Activated T-cell treated with anti-CD3 and anti-CD28 coated beads, Interleukin-2, amount 50 U/mL, for 72 hours (primary cell): ENCODE measurements at places on chromosomes 1 and 21.

- no peak for DNase-seq
Observed at GRCh38 chr1:166139735-166140134, 27.1 kb downstream of the FAM78B start.

GRCh38 chr1:219661464-219662092, 48.7 kb upstream of the ZC3H11B start:
- DNase-seq: no peak

DNA sequence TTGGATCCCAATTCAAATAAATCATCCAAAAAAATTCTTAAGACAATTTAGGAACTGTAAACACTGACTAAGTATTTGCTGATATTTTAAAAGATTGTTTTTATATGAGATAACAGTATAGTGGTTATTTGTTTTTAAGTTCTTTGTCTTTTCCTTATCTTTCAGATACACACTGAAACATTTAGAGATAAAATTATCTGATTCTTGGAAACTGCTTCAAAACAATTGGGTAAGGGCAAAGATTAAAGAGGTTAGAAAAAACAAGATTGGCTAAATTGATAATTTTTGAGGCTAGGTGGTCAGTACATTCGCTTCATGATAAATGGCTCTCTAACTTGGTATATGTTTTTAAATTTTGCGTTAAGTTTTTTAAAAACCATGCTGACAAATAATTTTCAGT, 117.3 kb downstream of the PSMG1 start:
- no peak for DNase-seq

DNA sequence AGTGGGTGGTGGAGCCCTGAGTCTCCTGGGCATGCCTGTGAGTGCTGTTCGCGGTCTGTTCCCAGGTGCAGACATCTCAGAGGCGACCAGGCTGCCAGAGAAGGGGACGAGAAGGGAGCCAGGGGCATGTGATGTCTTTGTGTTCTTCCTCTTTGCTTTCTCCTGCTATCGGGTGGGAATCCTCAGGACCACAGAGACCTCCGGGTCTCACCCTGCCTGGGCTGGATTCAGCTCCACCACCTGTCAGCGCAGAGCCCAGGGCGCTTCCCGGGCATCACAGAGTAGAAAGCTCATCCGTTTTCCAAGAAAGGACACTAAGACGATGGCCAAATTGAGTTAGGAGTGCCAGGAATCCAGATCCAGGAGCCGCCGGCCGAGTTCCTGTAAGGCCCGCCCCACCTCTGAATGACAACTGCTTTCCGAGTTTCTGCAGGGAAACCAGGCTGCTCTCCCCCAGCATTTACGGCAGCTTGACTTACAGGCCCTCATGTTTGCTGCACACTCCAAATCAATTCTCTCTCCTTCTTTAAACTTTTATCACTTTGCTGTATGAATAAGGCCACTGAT, 130.8 kb downstream of the CAMTA1 start:
- DNase-seq: no peak

- no peak for DNase-seq
Observed at GRCh38 chr1:212615201-212615470, 6.6 kb downstream of the ATF3 start.

GRCh38 chr1:19317126-19317910, 5.2 kb downstream of the SLC66A1 start:
- DNase-seq: no peak

DNA sequence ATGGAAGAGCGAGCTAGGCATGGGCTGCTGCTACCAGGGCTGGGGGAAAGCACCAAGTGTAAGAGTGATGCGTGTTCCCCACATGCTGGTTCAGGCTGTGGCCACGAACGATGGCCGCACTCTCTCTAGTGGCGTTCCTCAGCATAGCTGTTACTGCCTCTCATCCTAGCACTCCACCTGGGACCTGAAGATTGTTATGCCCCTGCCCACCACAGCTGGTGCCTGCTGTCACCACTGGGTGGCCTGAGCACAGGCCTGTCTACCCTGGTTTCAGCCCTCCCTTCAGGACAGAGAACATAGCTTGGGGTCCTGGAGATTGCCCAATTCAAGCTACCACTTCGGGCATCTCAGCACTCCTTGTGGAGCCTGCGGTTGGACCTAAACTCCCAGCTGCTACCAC, 80.1 kb upstream of the PDC start:
- no peak for DNase-seq

DNA sequence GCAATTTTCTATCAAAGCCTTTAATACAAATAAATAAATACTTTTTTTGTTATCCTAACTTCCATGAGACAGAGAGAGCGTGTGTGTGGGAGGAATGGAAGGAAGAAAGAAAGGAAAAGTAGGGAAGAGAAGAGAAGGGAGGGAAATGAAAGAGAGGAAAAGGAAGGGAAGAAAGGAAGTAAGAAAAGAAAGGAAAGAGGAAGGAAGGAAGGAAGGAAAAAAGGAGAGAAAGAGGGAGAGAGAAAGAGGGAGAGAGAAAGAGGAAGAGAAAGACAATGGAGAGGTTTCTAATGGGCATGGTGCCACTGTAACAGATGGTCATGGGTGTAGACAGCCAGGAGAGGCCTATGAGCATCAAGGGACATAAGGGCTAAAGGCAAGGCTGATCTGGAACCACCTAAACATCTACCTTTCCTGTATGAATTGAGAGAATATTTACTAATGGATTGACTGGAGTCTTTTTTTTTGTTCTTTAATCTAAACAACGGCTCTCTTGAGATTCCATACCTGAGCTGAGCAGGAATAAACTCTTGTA, 234.9 kb downstream of the PTPRC start:
- no peak for DNase-seq

- no peak for DNase-seq
Observed at GRCh38 chr21:37627074-37627473, 260.5 kb downstream of the DYRK1A start.

DNA sequence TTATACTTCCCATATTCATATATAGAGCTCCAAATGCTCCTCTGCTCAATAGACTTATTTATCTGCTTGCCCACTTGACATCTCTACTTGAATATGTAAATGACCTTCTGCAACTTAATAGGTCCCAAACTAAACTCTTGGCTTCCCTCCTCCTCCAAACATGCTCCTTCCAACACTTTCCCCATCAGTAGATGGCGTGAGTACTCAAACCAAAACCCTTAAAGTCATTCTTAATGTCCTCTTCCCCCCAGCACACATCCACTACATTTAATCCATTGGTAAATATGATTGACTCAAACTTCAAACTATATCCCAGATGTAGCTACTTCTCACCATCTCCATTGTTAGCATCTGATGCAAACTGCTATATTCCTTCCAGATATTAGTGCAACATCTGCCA, 48.5 kb upstream of the PBX1 start:
- no peak for DNase-seq

DNA sequence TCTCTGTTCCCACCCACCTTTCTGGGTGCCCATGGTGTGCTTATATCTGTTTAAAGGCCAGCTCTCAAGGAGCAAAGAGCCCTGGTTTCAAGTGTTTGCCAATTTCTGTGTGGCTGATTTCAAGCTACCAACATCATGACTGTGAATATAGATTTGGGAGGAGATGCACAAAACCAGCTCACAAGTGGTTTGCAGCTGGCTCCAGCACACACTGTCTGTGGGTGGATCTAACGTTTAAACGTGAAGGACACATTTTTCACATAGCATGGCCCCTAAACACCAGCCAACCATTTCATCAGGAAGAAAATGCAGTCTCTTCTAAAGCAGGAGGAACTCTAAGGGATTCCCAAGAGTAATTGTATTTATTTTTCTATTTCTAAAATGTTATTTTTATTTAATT, 65.2 kb downstream of the FCRL5 start:
- DNase-seq: no peak

DNA sequence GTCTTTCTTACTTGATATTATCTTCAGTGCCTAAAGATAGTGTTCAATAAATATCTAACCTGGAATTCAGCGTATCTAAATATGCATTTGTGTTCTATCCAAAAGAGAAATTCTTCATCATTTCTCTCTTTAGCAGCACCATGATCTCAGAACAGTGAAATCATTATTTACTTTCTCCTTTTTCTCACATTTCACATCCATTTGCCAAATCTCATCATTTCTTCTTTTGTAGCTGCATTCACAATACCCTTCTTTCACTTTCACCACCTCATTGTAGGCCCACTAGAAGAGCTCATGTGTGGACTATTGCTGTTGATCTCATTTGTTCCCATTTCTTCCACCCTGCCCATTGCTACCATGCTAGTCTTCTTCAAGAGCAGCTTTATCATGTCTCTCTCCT, 178.0 kb downstream of the PHTF1 start:
- no peak for DNase-seq

DNA sequence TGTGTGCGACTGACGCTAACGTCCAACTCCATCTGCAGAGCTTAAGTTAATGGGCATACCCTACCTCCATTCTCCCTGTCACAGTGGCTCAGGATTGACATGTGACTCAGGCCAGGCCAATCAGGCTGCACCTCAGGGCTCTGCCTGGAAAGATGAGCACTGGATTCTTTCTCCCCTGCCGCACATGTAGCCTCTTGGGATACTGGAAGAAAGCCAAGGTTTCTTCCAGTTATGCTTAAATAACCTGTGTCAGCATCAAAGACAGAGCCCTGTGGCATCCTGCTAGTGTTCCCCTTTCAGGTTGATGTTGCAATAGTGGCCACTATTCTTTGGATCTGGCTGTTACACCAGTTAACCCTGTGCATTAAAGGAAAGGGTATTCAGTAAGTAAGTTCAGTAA, 55.0 kb upstream of the SYT6 start:
- DNase-seq: no peak

DNA sequence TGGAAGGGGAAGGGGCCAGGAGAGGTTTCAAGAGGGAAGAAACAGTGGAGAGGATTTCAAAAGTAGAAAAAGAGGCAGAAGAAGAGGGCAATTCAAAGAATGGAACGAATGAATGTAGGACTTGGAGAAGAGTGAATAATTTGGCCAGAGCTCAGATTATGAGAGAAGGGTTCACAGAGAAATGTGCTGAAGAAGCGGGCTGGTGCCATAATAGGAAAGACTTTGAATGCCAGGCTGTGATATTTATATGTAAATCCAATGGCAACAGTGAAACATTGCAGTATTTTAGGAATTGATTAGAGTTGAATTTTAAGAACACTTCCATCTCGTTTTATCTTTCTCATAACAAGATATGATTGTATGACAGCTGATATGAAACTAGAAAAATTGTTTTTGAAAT, 36.0 kb upstream of the ANGPTL7 start:
- DNase-seq: no peak

GRCh38 chr21:36518883-36519492, 39.1 kb upstream of the CLDN14 start:
- no peak for DNase-seq

GRCh38 chr1:156796340-156797097, 20.1 kb downstream of the SH2D2A start:
- DNase-seq: no peak

DNA sequence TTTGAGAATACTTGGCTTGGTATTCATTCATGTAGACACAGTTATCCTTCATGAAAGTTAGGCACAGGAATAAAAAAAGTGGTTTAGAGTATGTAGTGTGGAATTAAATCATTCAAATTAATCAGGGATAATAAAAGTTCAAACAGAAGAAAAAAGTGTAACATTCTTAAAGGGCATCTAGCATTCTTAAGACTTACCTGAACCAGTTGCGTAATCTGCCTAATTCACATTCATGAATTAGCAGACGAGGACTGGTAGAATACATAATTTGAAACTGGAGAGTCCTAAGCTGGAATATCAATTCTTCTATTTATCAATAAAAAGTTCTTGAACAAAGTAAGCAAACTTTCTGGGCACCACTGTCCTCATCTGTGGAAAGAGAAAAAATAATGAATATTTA, 157.0 kb upstream of the DEPDC1 start:
- no peak for DNase-seq

DNA sequence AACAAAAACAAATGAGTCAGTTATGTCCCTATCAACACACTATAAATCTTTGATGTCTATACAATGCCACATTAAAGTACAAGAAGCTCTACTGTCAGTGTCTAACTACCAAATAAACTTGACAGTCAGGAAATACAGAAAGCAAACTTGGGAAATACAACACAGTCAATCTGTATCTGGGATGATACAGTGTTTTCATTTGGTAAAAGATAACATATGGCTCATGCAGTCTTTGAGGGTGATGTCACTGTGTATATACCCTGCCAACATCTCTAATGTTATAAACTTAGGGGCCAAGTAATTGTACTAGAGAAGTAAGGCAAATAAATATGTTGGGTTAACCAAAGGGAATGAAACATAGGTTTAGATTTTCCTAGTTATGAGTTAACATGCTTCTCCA, 552.5 kb upstream of the ADAMTS5 start:
- no peak for DNase-seq

GRCh38 chr1:93471911-93472310, 24.0 kb downstream of the FNBP1L start:
- no peak for DNase-seq

- no peak for DNase-seq
Observed at GRCh38 chr1:117579221-117579906, 26.5 kb upstream of the TENT5C start.

DNA sequence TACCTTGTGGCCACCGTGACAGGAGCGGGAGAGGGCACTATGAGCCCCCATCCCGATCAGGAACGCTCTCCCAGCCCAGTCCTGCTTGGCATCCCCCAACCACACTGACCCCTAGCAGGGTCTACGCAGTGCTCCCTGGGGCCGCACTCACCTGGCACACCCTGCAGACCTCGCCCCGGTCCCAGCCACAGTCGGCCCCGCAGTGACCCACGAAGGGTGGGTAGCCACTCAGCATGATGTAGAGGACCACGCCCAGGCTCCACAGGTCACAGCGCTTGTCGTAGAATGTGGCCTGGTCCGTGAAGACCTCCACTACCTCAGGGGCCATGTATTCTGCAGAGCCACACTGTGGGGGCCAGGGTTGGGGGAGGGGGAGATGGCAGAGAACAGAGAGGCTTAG, 11.1 kb upstream of the KNCN start:
- DNase-seq: no peak

GRCh38 chr1:5648410-5649165, 343.6 kb downstream of the NPHP4 start:
- no peak for DNase-seq

DNA sequence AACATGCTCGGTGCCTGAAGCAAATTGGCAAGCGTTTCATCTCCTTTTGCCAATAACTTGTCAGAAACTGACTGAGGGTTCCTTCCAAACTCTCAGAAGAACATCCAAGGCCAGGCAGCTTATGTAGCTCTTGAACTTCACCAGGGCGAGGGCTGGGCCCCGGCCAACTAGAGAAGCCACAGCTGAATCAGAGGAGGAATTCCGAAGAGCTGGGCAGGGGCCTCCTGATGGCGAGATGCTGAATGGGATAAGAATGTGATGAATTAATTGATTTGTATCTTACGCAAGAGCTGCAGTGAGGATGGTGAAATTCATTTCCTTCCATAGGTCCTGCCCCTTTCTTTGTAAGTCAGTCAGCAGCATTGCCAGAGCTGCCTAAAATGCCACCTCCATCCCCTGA, 345.8 kb downstream of the KIF26B start:
- DNase-seq: no peak

GRCh38 chr1:110235181-110235833, 25.2 kb downstream of the KCNC4 start:
- no peak for DNase-seq

DNA sequence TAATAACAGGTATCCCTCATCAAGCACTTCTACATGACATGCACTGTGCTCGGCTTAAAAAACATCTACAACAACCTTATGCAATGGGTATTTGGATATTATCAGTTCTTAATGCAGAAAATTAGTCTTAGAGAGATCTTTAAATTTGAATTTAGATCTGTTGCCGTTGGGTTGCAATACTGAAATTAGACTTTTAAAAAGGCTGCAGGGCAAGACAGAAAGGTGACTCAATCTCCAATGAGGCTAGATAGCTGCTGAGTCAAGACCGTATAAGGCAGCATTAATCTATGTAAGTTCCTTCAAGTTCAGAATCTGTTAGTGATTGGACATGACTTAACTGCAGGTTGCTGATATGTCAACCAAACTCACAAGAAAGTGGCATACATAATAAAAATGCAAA, 37.3 kb downstream of the OLFM3 start:
- no peak for DNase-seq
